ENCODE measurements at places on chromosomes 12 and 14.
A peak's percentile ranks its signal among the peaks of the same experiment; 100 is the strongest.

DNA sequence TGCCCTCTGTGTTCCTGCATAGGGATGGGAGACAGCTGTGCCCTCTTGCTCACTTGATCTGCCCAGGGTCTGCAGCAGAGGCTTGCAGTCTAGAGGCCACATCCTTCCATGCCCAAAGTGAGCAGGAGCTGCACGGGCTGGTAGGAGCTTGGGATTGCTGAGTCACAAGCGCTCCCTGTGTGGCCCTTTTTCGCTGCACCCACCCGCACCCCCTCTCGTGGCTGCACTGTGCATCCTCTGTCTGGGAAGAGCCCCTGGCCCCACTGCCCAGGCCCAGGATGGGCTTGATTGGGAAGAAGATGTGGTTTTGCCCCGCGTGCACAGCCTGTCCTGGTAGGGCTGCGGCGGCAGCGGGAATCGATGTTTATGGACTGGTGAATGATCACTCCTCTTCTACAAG lies 192.4 kb downstream of the TSPAN9 start:
- no peak for DNase-seq

GRCh38 chr12:51127050-51127729 lies 43.8 kb upstream of the CSRNP2 start:
- no peak for DNase-seq

- no peak for DNase-seq
Observed at GRCh38 chr12:43114316-43114715, 437.7 kb downstream of the ADAMTS20 start.

DNA sequence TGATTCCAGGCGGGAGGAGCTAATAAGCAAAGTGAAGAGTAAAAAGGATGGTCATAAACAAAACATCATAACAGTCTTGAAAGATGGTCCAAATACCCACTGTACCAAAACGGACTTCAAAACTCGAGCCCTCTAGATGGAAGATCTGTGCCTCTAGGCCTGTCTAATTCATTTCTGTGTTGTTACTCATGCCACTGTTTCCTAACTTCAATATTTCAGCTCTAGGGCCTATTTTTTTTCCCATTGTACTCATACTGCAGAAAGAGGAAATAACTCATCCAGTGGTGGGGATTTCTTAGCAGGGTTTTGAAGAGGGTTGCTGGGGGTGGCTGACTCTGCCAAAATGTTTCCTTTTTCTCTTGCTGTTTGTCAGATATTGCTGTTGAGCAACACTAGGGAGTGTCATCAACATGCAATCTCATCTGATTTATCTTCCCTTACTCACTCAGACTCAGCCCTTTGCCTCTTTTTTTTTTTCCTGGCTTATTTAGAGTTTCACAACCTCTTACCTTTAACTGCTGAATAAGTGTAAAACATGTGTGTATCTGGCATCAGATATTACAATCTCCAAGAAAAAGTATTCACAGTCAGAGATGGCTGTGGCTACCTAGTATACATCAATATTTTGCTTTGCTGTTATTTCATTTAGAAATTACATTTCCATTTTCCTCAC lies 189.6 kb downstream of the DUSP6 start:
- DNase-seq, result no peak

DNA sequence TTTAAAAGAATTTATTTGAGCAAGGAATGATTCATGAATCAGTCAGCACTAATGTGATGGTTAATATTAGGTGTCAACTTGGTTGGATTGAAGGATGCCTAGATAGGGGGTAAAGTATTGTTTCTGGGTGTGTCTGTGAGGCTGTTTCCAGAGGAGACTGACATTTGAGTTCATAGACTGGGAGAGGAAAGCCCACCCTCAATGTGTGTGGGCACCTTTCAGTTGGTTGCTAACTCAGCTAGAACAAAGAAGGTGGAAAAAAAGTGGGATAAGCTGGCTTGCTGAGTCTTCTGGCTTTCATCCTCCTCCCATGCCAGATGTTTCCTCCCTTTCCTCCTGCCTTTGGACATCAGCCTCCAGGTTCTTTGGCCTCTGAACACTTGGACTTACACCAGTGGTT lies 47.2 kb downstream of the TESPA1 start:
- no peak for DNase-seq

- no peak for DNase-seq
Observed at GRCh38 chr12:131783915-131784541, 44.2 kb upstream of the MMP17 start.

DNA sequence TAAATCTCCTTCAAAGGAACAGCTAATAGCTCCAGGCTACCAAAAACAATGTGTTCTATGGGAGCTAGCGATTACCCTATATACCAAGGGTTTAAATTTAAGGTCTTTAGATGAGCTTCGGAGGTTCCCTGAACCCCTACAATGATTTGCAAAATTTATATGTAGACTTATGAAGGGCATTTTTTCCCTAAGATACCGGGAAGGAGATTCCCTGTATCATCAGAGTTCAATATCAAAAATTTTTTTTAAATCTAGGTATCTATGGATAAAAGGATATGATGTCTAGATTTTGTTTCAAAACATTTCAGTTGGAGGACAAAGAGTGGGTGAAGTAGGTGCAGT lies 17.9 kb upstream of the COL2A1 start:
- DNase-seq, result no peak

DNA sequence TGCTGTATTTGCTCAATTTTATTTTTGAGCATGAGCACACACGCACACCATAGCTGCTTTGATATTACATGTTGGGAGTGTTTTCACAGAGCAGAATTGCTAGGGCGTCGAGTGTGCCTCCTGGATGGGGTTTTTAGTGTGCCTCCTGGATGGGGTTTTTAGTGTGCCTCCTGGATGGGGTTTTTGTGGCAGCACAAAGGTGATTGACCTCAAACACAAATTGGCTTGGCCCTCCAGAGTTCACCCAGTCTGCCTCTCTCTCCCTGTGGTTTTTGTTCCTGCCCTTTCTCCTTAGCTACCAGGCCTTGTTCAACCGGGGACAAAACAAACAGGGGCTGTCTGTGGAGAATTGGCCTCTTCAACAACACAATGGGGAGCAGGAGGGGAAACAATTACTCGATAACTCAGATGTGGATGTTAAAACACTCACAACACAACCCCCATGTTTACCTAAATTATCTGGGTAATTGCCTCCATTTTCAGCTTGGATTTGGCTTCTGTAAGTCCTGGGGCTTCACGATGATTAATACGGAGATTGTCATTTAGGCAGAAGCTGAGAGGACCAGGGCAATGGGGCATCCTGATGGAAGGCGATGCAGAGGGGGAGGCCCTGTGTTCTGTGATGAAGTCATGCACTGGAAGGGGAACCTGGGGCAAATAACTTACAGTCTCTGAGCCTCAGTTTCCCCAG lies 26.9 kb downstream of the TBX3 start:
- no peak for DNase-seq

DNA sequence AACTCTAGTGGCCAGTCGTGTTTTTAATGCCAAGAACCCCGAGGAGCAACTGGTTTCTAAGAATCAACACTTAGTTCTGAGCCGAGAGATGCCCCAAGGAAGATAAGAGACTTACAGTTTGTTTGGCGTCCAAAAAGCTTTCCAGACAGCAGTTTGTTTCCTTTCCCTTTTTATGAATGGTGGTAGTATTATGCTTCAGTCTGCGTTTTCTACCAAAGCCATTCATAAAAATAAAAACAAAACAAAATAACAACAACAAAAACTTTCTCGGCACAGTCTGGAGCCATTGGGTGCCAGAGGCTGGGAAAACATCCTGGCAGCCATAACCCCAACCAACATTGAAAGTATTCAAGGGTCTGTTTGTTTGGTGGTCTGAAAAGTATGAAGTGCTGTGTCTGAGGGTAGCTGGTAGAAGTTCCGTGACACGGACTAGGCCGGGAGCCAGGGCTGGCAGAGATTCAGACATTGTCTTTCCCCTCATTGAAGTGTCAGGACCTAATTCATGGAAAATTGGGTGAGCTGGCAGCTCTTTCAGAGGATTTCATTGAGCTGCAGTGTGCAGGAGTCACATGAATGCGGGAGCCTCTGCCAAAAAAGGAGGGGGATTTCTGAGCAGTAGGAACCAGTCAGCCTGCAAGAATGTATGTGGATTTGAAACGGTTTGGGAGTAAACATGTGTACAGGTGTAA lies 124.2 kb downstream of the HMGA2 start:
- DNase-seq, result peak; percentile 9

DNA sequence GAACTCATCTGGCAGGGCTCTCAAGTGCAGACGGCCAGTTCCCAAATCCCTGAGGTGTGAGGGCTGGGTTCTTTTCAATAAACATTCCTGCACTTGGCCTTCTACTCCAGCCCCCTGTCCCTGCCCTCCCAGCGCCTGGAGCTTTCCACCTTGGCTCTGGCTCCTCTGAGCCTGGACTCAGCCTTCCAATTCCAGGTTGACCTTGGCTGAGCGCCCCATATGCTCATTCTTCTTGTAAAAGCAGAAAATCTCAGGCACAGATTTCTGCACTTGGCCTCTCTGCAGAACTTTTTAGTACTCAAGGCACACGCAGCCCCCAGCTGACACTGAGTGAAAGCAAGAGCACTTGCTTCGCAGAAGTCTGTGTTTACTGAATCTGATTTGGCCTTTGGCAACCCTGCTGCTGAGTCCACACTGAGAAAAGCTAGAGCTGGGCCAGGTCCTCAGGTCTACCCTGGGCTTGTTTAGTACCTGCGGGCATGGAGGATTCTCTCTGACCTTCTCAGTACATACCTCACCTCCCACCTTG lies 222.7 kb downstream of the MSRB3 start:
- DNase-seq, result no peak

- DNase-seq, result no peak
Observed at GRCh38 chr14:73461478-73462047, 3.2 kb upstream of the NUMB start.

DNA sequence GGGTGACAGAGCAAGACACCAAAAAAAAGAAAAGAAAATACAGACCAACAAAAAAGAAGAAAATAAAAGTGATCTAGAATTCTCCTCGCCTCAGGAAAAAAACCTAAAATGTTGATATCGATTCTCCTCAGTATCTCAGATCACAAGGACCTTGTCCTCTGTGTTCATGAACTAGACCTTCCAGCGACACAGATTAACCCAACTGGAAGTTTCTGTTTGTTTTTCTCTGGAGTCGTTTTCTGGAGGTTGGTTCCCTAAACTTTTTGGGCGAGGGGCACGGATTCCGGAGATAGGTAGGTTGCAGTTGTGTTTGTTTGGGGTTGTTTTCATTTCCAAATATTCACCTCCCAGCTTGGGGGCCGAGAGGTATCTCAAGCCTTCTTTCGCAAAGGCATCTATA lies 559 bp upstream of the RFC5 start:
- DNase-seq, result no peak

DNA sequence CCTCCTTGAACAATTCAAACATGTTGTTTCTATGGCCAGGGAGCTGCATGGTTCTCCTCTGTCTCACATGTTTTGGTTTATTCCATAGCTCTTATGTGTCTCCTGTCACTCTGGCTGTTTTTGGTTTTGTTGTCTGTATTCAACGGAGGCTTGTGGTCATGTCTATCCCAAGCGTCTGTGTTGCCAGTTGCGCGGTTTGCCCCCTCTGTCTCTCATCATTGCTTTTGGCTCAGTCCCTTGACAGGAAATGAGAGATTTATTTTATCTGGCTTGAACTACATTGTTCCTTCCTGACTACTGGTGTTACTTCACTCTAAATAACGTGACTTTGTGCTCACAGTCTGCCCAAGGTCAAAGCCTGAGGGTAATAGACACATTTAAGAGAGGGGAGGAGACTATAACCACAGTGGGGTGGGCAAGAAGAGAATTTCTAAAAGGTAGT lies 96.4 kb upstream of the SOX5 start:
- DNase-seq, result no peak

GRCh38 chr12:99983456-99984258 lies 1.1 kb downstream of the ANKS1B start:
- DNase-seq, result no peak

GRCh38 chr12:56413392-56413791 lies 35.8 kb downstream of the TIMELESS start:
- DNase-seq, result no peak

GRCh38 chr12:75970310-75970709 lies 61.3 kb downstream of the PHLDA1 start:
- DNase-seq, result no peak
